ENCODE measurements at places on chromosomes 13 and 19.

DNA sequence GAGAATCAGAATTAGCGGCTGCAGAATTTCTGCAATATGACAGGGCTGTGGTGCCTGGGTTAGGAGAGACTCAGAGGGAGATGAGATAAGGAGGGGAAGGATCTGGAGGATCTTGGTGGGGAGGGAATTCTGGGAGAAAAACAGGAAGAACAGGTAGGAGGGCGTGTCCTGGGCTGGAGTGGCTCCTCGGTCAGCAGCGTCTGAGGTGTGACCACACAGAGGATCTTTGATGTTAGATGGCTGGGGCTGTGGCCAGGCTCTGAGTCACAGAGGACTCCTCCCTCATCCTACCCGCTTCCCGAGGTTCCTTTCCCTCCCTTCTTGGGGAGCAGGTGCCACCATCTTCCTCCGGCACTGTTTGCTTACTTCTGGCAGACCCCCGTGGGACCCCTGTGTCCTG, 6.4 kb upstream of the KLK6 start:
- no peak for DNase-seq

GRCh38 chr13:90477216-90477615, 870.3 kb upstream of the MIR17HG start:
- no peak for DNase-seq

GRCh38 chr13:31747291-31747690, 8.0 kb downstream of the RXFP2 start:
- DNase-seq = no peak

- no peak for DNase-seq
Observed at GRCh38 chr13:69921156-69921555, 186.5 kb upstream of the ATXN8OS start.

DNA sequence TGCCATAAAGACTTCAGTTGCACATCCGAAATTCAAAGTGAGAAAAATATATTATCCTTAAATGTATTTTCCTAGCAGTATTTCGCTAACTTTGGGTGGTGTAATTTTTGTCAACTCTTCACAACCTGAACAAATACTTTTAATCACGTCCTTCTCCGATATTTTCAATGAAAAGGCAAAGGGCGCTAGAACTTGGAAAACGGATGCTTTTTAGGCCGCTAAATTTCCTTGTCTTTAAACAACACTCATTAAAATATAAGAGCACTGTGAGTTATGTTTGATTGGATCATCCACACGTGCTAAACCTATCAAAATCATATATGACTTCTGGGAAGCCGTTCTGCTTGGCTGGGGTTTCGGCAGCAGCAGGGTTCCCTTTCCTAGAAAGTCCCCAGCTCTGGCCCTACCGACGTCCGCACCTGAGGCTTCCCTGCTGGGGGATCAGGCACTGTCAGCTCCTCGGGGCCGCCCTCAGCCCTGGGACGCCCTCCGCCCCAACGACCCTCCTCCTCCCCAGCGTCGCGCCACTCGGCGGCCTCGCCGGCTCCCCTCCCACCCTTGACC, 462 bp upstream of the MPHOSPH8 start:
- no peak for DNase-seq
